ENCODE measurements at places on chromosomes 1 and 21. TPM values are rescaled to one million over a fixed set of nuclear protein-coding genes. Genes with fewer than 3 reads are reported as not detected.

Gene LIN28A
- 0.04 TPM for polyA plus RNA-seq

Gene SIM2
- 24.0 TPM for polyA plus RNA-seq

Gene OLIG2
- 0.20 TPM for polyA plus RNA-seq

Gene SYT2
- 4.1 TPM for polyA plus RNA-seq

Gene IFI44L
- 6.7 TPM for polyA plus RNA-seq

Gene BMP8B
- 1.6 TPM for polyA plus RNA-seq

Gene CHI3L1
- polyA plus RNA-seq: 13.6 TPM

Gene IL19
- 0.62 TPM for polyA plus RNA-seq

Gene FCGR2B
- 0.84 TPM for polyA plus RNA-seq

Gene WNT4
- polyA plus RNA-seq: 7.6 TPM

Gene DIRAS3
- polyA plus RNA-seq: 1.7 TPM

Gene KCNJ10
- 20.5 TPM for polyA plus RNA-seq

Gene SPRR2F
- polyA plus RNA-seq: not detected

Gene SPOCD1
- polyA plus RNA-seq: 0.44 TPM

Gene ERICH3
- 0.77 TPM for polyA plus RNA-seq

Gene F5
- 5.3 TPM for polyA plus RNA-seq

Gene SFN
- polyA plus RNA-seq: 0.73 TPM

Gene VWA1
- 76.0 TPM for polyA plus RNA-seq

All from renal pelvis (tissue), 12 donors.